ENCODE measurements at places on chromosomes 2 and 18. TPM values are rescaled to one million over a fixed set of nuclear protein-coding genes. Genes with fewer than 3 reads are reported as not detected.

GRCh38 chr18:32769071-32769585, 3.7 kb downstream of the KLHL14 start:
- no peak for DNase-seq

GRCh38 chr2:205650450-205650849, 31.9 kb upstream of the NRP2 start:
- no peak for DNase-seq

The MAP3K19 gene
- not detected for total RNA-seq

DNA sequence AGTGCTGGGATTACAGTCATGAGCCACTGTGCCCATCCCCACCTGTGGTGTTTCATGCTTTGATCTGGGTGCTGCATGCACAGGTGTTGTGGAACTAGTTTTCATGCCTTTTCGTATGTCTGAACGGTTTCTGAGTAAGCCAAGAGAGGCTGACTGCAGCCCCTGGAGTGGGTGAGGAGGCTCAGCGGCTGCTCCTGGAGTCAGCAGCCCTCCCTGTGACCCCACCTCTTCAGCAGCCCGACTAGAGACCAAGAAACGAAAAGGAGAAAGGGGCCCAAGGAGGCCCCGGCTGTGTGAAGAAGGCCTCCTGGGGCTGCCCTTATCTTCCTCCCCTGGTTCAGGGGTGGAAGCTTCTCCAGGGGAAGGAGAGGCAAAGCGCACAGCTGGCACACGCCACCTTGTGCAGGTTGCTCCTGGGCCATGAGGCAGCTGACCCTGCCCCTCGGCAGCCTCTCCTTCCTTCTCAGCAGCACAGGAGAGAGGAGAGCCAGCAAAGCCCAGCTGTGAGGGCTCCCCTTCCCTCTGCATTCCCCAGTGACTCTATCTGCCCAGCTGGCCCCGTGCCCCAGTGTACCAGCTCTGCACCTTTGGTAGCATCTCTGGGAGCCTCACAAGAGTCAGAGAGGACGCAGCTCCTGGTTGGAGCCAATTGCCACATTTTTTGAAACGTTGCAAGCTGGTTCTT, 182.5 kb upstream of the HS6ST1 start:
- no peak for DNase-seq

- no peak for DNase-seq
These were observed 1.2 kb downstream of the VPS54 start for GRCh38 chr2:64017811-64018700.

All from sigmoid colon (tissue), 7 donors.